ENCODE measurements at places on chromosomes 5 and 9.
A peak's percentile ranks its signal among the peaks of the same experiment; 100 is the strongest.

- DNase-seq = no peak
Observed at GRCh38 chr5:16897284-16897704, 38.8 kb downstream of the MYO10 start.

DNA sequence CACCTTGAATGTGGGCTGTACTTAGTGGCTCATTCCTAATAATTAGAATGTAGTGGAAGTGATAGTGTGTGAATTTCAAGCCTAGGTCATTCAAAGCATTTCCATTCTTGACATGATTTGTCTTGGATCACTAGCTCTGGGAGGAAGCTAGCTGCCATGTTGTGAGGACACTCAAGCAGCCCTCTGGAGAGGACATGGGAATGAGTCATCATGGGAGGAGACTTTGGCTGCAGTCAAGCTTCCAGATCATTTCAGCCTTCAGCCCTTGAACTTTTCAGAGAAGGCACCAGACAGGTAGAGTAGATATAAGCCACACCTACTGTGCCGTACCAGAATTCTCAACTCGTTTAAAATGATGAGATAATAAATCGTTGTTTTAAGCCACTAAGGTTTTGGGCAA lies 506.9 kb downstream of the ZNF608 start:
- DNase-seq = no peak

- no peak for DNase-seq
Observed at GRCh38 chr5:156473269-156473908, 146.4 kb downstream of the SGCD start.

- DNase-seq = no peak
Observed at GRCh38 chr9:90966480-90967144, 165.0 kb downstream of the SYK start.

GRCh38 chr9:100474924-100475276 lies 2.0 kb downstream of the TMEFF1 start:
- DNase-seq = no peak

- DNase-seq = no peak
Observed at GRCh38 chr9:20694248-20694647, 10.2 kb downstream of the FOCAD start.

- no peak for DNase-seq
Observed at GRCh38 chr9:95058795-95059386, 258.6 kb downstream of the FANCC start.

- DNase-seq = no peak
Observed at GRCh38 chr5:104355350-104355749, 792.8 kb upstream of the NUDT12 start.

DNA sequence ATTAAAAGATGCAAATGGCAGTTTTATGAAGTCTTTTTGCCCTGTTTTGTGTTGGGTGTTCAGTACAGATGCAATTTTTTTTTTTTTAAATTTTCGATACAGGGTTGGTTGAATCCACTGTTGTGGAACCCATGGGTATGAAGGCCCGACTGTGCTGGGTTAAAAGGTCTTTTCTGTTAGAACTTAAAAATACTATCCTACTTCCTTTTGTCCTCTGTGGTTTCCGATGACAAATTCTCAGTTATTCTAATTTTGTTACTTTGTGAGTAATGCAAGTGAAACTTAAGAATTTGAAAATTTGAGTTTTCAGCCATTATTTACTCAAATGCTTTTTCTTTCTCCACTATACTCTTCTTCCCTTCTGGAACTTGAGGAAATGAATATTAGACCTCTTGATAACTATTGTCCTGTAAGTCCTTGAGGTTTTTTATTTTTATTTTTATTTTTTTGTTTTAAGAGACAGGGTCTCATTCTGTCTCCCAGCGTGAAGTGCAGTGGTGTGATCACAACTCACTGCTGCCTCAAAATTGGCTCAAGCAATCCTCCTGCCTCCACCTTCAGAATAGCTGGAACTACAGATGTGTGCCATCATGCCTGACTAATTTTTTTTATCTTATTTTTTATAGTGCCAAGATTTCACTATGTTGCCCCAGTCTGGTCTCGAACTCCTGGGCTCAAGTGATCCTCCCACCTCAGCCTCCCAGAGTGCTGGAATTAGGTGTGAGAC lies 67.5 kb downstream of the ZCCHC7 start:
- DNase-seq = no peak

GRCh38 chr9:121353241-121354061 lies 16.6 kb downstream of the STOM start:
- no peak for DNase-seq

GRCh38 chr9:132769906-132770769 lies 99.9 kb downstream of the GTF3C4 start:
- peak; percentile 70 for DNase-seq

GRCh38 chr9:120413121-120414048 lies 166.6 kb downstream of the CDK5RAP2 start:
- no peak for DNase-seq

DNA sequence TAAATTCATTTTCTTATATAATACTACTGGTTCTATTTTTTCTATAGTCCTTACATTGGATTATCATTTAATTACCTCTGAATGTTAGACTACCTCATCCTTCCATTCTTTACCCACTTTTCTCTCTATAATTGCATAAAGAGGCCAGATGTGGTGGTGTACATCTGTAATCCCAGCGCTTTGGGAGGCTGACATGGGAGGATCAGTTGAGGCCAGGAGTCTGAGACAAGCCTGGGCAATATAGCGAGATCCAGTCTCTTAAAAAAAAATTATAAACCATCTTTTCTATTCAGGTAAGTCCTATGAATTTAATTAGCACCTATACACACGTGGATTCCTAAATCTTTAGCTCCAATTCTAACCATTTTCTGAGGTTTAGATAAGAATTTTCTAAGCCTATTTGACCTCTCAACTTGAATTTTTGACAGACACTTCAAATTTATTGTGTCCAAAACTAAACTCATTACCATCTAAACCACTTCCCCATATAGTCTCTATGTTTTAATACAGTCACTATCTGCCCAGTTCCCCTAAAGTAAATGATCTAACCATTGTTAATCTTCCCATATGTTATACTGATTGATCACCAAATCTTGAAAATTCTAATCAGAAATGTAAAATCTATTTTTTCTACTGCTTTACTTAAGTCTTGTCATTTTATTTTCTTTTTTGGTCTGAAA lies 33.0 kb upstream of the CHD1 start:
- DNase-seq = no peak

DNA sequence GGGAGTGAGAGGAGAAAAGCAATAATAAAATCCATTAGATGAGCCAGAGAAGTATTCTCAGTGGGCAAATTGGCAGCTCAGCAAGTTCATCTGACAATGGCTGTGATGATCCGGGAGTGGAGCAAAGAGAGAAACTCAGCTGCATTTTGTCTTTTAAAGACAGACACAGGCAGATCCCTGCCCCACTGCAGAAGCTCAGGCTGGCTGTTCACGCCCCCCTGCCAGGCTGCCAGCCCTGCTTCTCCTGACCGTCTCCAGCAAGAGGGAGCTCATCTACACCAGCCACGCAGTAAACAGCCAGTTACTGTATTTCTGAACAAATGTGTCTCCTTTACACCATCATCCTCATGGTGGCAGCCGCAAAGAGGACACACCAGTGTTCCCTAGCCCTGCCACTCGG lies 114.3 kb upstream of the SARDH start:
- no peak for DNase-seq

DNA sequence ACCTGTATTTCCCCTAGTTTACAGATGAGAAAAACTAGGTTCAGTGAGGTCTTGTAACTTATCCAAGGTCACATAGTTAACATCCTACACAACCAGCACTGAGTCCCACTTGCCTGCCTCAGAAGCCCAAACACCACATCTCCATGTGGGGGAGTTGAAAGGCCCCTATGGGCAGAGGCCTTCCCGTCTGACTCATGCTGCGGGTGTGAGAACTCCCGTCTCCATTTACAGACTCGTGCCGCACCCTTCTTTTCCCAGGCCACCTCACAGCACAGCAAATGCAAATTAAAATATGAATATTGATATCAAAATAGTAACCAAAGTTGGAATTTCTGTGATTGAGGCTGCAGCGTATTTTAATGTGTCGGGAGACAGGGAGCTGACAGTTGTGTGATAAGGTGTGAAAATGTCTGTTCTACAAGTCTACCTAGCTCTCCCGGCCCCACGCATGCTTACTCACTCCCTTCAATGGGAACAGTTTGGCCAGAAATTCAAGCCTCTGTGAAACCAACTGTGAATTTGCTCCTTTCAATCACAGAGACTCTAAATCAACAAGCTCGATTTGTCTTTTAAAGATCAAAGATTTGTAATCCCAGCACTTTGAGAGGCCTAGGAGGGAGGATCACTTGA lies 90.1 kb downstream of the CRB2 start:
- DNase-seq = no peak

DNA sequence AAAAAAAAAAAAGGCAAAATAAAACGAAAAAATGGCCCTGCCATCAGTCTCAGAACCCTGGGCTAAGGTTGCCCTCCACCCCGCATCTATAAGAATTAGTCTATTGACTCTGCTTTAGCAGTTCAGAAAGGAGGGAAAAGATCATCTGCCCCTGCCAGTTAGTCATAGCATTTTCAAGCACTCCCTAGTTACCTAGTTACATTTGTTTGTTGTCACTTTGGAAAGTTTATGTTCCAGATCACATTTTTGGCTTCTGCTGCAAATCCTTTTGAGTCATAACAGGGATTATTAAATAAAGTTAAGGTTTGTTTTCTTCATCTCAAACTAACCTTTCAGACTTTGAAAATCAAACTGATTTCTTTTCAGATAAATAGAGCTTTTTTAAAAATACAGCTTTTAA lies 52.1 kb downstream of the AQP7 start:
- no peak for DNase-seq

DNA sequence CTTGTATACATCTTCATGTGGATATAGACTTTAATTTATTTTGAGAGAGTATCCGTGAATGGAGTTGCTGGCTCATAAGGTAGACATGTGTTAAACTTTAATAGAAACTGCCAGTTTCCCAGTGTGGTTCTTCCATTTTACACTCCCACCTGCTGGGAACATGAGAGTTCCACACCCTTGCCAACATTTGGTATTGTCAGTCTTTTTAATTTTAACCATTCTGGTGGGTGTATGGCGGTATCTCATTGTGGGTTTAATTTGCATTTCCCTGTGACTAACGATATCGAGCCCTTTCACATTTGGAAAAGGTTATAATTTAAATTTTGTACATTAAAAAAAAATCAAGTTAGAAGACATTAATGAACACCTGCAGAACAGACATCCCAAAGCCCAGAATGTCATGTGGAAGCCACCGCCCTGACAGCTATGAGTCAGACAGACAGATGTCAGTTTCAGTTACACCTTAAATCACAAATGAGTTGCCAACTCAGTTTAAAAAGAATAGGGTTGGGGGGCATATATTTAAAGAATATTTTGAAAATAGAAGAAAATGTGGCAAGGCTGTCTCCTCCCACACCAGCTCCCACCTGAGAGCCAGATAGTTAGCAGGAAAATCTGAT lies 36.9 kb downstream of the ANKRD33B start:
- no peak for DNase-seq

DNA sequence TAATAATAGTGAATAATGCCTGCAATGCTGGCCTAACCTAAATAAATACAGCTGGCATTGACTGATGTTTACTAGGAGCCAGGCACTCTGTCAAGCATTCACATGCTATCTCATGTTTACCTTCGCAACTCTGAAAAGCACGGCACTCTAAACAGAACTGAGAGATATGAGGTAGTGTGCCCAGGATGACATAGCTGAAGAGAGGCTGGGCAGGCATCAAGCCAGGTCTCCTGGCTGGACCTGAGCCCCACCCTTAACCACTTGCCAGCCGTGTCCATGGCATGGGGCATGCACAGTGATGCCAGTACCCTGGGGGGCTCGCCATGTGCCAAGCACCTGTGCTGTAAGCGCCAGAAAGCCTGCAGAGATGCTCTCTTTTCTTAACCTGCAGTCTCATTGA lies 119.4 kb upstream of the MVB12B start:
- no peak for DNase-seq

DNA sequence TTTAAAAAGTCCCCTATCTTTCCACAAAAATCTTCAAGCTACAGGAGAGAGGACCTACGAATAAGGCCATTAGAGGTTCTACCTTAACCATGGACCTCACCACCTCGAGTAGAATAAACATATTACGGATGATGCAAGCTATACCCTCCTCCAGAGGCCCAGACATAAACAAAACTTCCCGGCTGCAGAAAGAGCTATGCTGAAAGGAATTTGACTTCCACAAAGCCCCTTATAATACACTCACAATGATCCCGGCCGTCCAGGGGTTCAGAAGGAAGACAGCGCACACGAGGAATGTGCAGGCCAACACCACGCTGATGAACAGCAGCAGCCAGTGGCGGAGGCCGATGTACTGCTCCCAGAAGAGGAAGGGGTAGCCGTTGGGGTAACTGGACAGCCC lies 59.0 kb downstream of the PTCH1 start:
- no peak for DNase-seq

DNA sequence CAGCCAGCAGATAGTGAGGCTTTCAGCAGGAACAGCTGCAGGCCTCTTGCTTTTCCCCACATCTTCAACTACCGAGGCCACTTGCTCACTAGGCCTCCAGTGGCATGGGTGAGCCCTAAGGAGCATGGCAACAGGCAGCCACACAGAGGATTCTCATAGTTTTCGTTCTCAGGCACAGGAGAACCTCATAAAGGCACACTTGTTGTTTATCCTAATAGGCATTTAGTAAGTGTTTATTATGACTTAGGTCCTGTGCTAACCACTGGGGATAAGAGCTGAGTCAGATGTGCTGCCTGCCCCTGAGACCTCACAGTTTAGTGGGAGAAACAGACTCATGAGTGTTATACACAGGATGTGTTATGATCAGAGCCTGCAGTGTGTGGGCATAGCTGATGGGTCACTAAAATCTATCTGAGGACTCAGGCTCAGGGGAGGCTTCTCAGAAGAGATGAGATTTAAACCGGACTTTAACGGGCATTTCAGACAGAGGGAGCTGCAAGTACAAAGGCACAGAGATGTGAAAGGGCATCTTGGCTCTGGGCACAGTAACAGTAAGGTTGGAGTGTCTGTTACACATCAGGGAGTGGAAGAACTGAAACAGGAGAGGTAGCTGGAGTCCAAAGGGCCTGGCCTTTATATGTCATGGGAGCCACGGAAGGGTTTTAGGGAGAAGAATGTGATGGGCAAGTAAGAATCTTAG lies 21.0 kb upstream of the HEMGN start:
- no peak for DNase-seq

GRCh38 chr5:113524927-113525326 lies 11.4 kb downstream of the YTHDC2 start:
- no peak for DNase-seq

GRCh38 chr5:107532169-107532878 lies 138.4 kb downstream of the EFNA5 start:
- DNase-seq = no peak

GRCh38 chr5:72034770-72035169 lies 72.5 kb upstream of the MAP1B start:
- no peak for DNase-seq

All from thymus (tissue), 14 donors.